NCI-H69 (cell line): ENCODE measurements at places on chromosomes 3 and 15.

DNA sequence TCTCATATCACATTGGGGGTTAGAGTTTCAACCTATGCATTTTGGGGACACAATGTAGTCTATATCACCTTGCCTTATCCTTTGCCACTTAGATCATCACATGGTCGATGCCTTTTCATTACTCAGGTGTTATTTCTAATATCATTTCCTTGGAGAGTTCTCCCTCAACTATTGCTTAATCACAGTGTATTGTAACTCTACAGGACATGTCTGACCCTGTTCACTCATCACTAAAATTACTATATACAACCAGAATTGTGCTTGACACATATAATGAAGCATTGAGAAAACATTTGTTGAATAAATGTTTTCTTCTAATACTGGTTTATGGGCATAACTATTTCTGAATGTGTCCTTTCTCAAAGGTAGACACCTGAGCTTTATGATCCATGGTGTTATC is 207.4 kb downstream of the EPHA6 start:
- no peak for DNase-seq

DNA sequence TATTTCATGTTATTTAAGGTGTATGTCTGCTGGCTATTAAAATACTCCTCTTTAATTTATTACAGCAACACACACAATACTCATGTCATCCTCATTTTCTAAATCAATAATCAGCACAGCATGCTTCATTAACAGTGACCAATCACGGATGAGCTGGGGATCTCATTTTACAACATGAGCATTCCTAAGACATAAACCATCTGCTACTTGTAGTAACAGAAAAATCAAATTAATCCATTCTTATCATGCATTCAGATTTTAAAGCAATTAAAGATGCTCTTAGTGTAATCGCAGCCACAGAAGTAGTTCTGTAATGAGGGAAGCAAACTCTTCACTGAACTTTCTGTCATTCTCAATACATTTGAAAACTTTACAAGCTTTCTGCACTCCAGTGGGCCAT is 191.1 kb downstream of the TBC1D5 start:
- DNase-seq, result peak; percentile 96

GRCh38 chr3:98972720-98973119 is 71.2 kb upstream of the DCBLD2 start:
- DNase-seq, result no peak

DNA sequence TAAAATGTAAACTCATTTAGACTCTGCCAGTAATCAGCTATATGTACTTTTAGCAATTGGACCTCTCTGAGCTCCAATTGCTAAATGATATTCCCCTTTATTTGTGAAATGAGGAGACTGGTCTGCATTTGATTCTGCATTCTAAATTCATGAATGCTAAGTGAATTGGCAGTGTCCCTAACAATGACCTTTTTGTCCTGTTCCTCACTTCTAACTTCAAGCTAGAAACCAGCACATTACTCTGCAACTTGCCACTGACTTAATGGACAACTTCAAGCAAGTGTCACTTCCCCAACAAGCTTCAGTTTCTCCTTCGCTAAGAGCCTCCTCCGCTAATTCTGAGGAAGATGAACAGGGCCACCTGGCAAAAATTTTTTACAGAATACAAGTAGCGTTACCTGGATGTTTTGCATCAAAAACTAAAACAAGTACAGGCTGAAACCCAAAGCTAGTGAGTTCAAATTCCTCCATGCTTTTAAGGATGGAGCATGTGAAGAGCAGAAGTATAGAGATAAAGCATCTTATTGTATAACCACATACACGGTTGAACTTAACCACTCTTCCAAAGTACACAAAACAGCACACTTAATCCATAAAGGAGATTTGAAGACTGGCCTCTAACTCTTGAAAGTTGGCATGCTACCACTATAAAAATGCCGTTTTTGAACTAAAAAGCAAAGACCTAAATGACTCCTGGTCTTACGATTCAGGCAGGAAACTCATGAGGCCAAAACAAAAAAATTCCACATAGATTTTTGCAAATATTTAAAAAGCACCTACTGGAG is 207.6 kb downstream of the MAGI1 start:
- DNase-seq, result no peak

- DNase-seq, result no peak
Observed at GRCh38 chr3:122103821-122104514, 48.8 kb downstream of the CD86 start.

DNA sequence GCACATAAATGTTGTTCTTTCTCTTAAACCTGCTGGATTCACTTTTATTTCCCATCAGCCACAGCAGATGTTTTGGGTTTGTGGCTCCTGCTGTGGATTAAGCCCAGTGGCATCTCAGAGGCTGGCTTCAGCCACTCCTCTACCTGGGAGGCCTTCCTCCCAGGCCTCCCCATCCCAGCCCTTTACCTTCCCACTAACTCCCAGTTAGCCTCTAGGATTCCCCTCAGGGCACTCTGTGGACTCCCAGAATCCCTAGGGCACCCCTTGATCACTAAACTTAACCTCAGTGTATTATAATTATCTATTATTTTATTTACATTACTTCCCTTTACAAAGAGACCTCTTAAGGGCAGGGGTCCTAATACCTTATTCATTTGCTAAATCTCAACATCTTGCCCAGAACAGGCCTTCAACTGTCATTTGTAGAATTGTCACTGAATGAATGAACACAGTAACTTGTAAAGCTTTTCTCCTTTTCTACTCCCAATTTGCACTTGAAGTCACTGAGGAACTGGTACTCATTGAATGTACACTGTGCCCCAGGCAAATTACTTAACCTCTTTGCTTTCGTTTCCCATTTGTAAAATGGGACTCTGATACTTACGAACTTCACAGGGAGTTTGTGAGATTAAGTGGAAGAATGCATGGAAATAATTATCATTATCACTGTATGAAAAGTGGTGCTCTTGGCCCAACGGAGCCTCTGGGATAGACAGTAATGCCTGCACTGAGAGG is 8.3 kb downstream of the CCDC13 start:
- no peak for DNase-seq

DNA sequence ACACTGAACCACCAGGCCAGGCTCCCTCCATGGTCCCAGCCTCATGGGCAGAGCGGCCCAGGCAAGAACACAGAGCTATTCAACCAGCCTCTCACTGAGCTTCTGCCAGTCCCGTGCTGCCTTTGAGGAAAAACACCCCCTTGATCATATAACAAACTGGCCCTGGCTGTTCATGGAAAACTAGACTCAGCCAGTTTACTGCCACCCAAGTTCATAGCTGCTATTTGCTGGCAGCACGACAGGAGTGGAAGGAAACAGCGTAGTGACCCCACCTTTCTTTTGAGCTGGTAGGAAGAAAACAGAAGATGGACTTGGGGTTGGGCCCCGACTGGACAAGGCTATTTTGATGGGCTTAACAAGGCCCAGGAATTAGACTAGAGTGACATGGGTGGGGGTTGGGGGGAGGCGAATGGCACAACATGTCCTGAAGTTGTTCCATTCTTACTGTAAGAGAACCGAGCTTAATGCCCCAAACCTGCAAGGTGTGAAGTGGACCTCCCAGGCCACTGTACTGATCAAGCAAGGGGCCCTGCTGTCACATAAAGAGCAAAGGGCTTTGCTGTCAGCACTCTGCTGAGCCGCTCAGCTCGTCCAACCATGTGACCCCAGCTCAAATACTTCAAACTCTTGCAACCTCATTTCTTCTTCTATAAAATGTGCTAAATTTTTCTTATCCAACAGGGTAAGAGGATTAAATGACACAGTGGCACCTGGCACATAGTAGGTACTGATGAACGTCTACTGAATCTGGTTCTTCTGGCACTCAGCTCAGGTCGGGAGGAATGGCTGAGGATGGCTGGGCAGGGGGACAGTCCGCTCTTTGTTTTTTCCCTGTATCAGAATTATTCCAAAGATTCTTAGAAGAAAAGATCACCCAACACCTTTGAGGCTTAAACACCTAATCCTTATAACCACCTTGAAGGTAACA is 1.6 kb downstream of the FBXL22 start:
- DNase-seq, result peak; percentile 42

DNA sequence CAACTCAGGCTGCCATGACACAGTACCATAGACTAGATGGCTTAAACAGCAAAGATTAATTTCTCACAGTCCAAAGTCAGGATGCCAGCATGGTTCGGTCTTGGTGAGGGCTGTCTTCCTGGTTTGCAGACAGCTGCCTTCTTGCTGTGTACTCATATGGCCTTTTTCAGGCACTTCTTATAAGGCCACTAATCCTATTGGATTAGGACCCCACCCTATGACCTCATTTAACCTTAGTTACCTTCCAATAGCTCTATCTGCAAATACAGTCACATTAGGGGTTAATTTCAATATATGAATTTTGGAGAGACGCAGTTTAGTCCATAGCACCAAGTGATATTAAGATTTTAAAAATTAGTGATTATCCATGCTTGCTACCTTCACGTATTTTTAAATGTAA is 297.8 kb downstream of the WDR72 start:
- DNase-seq, result no peak

DNA sequence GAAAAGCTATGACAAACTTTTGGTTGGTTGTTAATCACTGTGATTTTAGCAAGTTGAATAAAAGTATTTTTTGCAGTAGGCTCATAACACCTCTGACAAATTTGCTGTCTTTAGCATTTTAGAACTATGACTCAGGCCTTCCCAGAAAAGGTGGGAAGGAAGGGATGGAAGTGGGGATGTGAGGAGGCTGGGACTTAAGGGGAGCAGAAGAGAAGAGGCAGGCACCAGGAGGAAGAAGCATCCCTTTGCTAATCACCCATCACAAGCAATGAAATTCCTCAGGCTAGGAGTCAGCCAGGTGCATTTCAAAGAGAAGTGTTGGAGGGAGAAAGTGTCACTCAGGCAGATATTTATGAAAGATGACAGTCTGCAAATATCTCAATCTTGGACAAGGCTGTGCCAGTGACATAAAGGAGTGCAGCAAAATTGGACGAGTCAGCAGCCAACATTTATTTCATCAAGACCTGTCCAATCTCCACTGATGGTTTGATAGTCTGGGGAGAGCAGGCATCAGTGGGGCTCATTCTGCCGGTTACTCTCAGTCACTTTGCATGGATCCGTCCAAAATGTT is 337.3 kb upstream of the ARRDC4 start:
- DNase-seq, result no peak

DNA sequence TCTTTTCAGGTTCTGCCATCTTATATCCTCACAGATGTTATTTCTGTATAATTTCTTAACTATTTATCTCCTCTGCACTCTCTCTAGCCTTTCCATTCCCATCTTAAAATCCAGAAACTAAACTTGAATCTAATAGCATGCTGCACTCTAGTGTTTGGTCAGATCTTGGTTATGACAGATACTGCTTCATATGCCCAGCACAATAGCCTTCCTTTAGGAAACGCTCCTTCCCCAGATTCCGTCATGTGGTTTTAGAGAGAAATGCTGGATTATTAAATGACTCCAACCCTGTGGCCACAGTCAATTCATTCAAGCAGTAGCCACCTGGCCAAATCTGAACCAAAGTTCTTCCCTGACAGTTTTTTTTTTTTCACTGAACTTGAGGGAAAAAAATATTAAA is 19.4 kb downstream of the RASGRP1 start:
- peak; percentile 30 for DNase-seq

- no peak for DNase-seq
Observed at GRCh38 chr15:62795171-62795570, 247.4 kb upstream of the TPM1 start.

DNA sequence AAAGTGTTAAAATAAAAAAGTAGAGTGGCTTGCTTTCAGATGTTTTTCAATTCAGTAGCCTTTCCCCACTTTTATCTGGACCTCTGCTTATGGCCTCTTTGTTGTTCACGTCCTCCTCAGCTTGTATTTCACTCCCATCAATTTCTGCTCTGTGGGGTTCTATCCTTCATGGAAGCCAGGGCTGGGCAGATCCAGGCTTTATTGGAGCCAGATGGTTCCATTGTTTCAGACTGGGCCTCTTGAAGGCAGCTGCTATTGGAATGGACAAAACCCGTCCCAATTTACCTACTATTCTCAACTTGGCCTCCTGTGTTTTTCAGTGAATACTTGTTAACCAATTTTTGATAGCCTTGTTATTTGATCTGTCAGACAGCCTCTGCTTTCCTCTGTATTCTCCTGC is 10.9 kb upstream of the AADACL2 start:
- peak; percentile 90 for DNase-seq

DNA sequence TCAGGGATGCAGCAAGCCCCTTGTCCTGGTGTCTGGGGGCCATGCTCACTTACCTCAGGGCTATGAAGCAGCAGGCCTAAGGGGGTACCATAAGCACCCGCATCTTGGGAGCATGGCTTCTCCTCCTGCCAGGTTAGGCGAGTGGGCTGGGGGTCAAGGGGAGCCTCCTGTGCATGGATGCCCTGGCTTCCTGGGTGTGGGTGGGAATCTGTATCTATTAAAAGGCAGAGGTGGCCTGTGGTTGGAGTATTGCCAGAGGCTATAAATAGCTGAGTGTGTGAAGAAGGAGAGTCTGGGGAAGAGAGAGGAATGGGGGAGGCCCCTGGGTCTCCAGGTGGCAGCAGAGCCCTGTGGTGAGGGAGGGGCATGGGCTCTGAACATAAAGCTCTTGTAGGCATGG is 19.5 kb downstream of the ACVR2B start:
- peak; percentile 38 for DNase-seq

GRCh38 chr3:141266797-141267555 is 35.4 kb downstream of the PXYLP1 start:
- DNase-seq, result no peak

DNA sequence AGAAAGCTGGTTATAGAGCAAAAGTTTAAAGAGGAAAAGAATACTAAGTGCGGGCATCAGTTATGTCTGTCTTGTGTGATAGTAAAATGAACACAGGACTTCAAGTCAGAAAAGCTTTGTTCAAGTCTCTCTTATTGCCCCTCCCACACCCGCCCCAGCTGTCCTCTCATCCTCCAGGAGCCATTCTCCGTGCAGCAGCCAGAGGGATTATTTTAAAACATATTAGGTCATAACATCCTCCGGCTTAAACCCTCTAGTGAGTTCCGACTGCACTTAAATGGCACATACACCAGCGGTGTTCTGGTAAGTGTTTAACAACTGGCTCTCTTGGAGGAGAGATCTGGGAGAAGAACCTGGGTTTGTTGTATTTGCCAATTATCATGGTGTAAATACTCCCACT is 104.8 kb upstream of the TNFAIP8L3 start:
- DNase-seq, result no peak

DNA sequence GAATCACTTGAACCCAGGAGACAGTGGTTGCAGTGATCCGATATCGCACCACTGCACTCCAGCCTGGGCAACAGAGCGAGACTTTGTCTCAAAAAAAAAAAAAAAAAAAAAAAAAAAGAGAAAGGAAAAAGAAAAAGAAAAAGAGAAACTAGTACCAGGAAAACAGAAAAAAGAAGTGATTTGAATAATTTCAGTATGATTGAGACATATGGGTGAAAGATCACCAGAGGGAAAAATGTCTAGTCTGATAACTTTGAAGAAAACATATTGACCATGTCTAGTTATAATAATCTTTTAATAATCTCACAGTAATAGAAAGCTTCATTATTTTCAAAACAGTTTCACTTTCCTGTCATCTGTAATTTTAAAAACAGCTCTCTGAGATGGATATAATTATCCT is 16.4 kb downstream of the TGFBR2 start:
- DNase-seq, result no peak
